ENCODE measurements at places on chromosomes 7 and 10.
A peak's percentile ranks its signal among the peaks of the same experiment; 100 is the strongest.

GRCh38 chr7:70935311-70935710 lies 196.6 kb upstream of the GALNT17 start:
- DNase-seq = no peak

- no peak for DNase-seq
Measured at GRCh38 chr7:28570113-28570969, 158.0 kb downstream of the CREB5 start.

DNA sequence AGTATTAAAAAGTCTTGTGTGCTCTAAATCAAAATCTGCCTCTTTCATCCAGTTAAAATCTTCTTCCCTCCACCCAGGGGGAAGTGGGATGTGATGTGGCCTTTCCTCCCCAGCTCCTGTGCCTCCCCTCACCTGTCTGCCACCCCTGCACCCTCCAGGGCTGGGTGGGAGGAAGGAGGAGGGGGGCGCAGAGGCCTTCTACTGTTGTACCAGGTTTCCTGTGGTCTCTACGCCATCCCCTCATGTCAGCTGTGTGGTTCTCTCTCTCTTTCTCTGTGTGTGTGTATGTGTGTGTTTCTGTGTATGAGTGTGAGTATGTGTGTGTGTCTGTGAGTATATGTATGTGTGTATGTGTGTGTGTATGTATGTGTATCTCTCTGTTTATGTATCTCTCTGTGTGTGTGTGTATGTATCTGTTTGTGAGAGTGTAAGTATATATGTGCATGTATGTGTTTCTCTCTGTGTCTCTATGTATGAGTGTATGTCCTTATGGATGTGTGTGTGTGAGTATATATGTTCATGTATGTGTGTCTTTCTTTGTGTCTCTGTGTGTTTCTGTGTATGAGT lies 45.5 kb upstream of the C10orf71 start:
- DNase-seq = peak; percentile 59

GRCh38 chr7:70142247-70142932 lies 544.1 kb downstream of the AUTS2 start:
- DNase-seq = no peak

DNA sequence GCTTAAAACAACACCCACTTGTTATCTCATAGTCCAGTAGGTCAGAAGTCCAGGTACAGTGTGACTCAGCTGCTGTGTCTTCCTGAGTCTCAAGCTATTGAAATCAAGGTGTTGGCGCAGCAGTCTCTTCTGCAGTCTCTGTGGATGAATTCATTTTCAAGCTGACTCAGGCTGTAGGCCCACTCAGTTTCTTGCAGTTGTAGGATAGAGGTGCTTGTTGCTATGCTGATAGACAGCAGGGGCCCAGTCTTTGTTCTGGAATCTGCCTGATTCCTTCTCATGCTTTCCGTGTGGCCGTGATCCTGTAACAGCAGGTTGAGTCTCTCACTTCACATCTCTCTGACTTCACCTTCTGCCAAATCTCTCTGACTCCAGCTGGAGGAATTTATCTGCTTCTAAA lies 400.4 kb upstream of the POM121L12 start:
- DNase-seq = no peak

DNA sequence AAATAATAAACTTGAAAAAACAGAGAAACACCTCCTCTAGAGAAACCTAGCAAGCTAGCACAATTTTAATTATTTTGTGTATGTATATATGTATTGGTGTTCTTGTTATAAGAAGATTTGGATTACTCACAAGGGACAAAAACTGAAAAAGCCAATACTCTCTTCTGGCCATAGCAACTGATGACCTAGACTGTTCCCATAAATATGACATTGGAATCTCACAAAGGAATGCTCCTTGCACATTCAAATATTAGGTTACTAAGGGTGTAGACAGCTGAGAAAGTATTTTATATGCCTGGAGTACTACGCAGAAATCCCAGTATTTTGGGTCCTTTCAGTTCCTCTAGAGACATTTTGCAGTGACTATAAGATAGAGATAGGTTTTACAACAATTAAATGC lies 279.4 kb downstream of the FZD1 start:
- DNase-seq = no peak

- DNase-seq = no peak
Measured at GRCh38 chr10:27723436-27723835, 22.2 kb downstream of the MKX start.

DNA sequence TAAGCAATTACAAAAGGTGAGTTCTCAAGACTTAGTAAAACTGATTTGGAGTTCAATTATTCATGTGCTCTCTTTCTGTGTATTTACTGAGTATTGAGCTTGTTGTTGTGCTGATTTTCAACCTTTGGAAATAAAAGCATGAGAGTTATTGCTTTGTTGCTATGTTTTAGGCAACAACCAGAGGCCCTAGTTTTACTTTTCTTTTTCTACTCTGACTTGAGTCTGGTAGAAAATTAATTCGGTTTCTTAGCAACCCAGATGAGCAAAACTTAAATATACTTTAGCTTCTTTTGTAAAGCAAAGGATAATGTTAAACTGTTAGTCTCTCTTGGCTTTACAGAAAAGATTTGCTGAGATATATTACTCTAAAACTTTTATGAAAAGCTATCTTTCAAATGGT lies 66.4 kb upstream of the SCIN start:
- no peak for DNase-seq

DNA sequence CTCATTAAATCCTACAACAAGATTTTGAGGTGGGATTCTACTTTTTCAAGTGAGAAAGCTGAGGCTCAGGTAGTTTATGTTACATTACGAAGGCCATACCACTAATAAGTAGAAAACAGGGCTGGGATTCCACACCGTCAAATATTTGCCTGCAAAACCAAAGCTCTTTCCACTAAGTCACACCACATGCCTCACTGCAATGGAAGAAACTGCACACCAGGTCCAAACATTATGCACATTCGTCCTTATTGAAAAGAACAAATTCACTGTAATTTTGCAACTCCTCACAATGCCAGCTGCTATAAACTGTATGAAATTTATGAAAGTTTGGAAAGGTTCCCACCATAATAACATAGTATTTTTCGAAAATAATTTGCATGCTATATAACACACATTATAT lies 66.5 kb downstream of the DGKB start:
- DNase-seq = no peak

DNA sequence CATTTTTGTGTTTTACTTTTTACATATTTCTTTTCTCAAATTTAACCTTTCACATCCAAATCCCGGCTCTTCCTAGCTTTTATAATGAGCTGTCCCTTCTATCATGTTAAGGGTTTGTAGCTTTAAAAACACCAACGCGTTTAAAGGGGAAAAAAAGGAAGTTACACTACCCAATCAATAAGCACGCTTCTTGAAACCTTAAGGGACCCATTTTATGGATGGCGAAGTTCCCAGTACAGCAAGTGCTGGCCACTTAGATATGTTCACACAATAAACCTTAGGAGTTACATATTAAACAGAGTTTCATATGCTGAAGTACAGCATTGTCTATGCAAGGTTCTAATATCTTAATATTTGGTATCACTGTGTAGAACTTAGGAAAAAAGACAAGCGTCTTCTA lies 1.8 kb downstream of the GNG11 start:
- no peak for DNase-seq

DNA sequence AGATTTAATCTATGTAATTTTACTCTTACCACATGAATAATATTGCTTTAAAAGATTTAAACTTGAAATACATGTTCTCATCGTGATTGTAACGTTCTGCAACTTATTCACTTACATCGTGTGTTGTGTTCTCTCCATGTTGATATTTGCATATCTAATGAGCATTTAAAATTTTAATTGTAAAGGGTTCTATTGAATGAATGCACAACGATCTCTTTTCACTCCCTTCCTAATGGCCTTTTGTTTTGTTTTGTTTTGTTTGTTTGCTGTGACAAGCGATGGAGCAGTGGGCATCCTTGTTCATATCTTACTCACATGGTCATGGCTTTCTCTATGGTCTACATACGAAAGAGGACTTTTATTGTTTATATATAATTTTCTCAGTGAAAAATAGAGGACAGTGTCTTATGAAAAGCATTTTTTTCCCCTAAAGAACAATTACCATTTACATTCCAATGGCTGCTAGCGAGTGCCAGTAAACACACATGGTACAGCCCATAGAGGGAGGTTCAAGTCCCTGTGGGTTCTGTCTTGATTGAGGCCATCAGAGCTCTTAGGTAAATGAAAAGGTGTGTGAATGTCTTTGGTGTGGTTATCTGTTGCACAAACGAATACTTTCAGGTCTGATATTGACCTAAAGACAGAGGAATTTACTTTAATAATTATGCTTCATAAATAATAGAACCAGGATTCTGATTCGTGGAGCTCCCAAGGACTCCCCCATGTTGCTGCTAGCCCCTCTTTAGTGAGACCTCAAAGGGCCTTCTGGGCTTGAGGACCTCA lies 32.4 kb downstream of the BTBD16 start:
- DNase-seq = no peak

DNA sequence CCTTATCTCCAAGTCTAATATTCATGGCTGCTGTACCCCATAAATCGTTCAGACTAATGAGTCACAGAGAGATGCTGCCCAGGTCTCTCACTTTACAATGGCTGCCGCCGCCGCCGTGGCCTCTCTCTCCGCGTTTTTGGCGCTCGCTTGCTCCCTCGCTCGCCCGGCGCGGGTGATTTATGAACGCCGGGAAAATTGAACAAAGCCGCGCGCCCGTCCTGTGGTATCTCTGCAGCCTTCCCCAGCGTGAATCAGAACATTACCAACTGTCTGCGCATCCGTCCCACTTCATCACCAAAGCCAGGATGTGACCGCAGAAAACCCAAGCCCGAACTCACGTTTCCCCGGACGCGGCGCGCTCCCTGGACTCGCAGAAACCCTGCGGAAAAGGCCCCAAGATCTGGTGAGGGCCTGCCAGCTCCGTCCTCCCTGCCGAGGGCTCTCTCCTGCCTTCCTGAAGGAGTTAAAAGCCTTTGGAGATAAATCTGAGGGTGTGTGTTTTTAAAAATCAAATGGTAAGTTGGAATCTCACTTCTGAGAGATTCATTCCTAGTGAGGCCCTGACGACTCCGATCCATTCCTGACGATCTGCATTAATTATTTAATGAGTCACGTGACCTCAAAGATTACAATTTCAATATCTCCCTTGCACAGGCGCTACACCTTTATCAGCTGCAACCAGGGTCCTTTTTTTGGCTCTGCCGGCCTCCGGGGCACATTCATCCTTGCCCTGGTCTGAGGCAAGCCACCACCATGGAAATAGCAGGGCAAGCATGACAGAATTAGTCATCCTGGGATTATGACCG lies 6.3 kb downstream of the HOXA4 start:
- DNase-seq = no peak

DNA sequence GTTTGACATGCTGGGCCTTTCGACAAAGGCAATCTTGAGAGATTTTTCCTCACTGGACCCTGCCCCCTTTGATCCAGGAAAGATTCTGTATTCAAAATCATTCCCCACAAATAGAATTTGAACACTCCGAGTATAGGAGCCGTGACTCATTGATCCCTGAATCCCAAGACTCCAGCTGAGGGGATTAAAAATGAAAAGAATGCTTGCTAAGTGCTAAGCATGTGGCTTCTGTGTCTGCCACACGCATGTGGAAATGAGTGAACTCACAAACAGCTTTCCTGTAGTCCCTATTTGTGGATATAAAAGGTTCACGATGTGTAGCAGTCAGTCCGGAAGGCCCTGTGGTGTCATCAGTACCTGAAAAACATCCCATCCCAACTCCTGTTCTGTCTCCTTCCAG lies 674.3 kb downstream of the SDK1 start:
- no peak for DNase-seq

GRCh38 chr7:52685333-52685732 lies 350.1 kb upstream of the POM121L12 start:
- DNase-seq = no peak

DNA sequence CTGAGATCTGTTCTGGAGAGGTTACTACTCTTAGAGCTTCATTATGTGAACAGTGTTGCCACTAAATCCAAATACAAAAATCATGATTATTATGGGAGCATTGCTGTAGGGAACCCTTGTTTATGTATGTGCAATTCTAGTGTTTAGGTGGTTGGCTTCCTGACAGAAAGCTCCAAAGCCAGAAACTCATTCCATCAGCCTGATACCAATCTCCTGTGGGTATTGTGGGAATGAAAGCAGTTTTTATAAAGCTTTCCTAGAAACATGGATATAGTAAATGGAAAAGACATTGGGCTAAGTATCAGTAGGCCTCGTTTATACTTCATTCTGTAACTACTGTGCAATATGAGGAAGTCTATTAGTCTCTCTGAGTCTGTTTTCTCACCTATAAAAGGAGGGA lies 6.4 kb downstream of the SDK1 start:
- DNase-seq = no peak

- DNase-seq = no peak
Measured at GRCh38 chr7:22214000-22214399, 143.0 kb downstream of the RAPGEF5 start.

- DNase-seq = no peak
Measured at GRCh38 chr10:113080925-113081229, 130.8 kb downstream of the TCF7L2 start.

- no peak for DNase-seq
Measured at GRCh38 chr10:4229106-4229505, 444.1 kb upstream of the KLF6 start.

DNA sequence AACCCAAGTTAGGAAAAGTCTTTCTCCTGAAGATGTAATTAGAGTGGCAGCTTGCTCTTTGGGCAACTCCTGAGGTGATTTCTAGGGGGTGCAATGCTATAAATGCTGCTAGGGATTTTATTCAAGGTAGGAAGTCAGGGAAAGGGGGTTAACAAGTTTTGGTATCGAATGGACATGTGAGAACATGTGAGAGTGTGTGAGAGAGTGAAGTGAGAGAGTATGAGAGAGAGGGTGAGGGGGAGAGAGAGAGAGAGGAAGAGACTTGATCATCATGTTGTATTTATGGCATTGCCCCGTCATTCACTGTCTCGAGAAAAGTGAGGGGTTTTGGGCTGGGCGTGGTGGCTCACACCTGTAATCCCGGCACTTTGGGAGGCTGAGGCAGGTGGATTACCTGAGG lies 50.9 kb downstream of the MCU start:
- no peak for DNase-seq

- DNase-seq = no peak
Measured at GRCh38 chr10:73537709-73538108, 41.9 kb upstream of the PPP3CB start.
